Activated naive CD4-positive, alpha-beta T cell treated with anti-CD3 and anti-CD28 coated beads for 36 hours (primary cell): ENCODE measurements at places on chromosomes 2 and 18.

DNA sequence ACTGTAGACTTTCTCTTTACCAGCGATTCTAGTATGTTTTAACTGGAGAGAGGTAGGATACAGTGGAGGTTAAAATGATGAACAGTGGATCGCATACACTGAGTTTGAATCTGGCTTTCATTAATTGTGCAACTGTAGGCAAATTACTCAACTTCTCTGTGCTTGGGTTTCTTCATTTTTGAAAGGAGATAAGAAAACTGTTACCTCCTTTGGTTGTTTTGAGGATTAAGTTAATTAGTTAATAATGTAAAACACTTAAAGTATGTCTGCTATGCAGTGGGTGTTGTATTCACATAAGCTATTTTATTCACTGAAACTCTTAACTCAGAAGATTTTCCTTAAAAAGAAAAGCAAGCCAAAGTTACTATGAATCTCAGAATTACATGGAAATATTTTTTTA lies 111.8 kb upstream of the CYP20A1 start:
- DNase-seq, result no peak

- peak; percentile 25 for DNase-seq
These were observed 58.6 kb upstream of the ALPP start for GRCh38 chr2:232319803-232320442.

DNA sequence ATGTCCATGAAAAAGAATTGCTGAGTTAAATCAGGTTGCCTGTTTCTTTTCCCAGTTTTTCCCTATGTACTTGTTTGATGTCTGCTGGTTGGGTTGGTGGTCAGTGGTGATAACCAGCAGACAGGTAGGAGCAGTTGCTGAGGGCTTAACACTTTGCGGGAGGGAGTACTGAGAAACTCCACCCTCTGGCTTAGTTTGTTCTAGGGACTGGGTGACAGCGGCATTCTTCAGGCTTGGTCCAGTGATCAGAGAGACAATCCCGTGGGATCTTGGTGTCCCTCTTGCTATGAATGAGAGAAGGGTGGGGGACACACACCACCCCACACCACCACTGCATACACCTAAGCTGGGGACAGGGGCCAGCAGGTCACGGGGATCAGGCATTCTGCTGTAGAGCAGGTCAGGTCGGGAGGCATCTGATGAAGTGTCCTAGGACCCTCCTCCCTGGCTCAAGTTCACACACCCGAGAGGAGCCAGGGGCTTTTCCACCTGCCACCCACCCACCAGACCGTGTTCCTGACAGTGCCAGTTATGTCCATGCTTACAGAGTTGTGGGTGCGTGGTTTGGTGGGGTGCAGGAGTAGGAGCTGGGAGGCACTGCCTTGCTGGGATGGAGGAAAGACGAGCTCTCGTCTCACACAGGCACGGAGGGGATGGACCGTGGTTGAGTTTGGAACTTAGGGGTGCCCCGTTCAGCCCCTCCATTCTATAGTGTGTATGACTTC lies 21.3 kb upstream of the ALLC start:
- DNase-seq, result no peak

DNA sequence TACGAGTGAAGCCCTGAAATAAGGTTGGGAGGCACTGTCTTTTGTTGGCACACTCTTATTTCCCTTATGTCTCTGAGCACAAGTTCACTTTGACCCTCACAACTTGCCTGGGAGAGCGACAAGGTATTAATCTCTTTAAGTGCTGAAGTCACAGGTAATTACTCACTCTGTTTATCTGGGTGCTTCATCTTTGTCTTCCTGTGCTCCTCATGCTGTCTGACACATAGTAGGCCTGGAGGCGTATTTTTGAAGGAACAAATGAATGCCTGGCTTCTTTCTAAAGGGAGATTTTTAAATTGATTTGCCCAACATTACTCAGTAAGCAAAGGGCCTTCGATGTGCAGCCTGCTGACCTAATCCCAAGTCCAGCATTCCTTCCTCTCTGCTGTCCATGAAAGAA lies 507.1 kb upstream of the TNP1 start:
- DNase-seq, result no peak

DNA sequence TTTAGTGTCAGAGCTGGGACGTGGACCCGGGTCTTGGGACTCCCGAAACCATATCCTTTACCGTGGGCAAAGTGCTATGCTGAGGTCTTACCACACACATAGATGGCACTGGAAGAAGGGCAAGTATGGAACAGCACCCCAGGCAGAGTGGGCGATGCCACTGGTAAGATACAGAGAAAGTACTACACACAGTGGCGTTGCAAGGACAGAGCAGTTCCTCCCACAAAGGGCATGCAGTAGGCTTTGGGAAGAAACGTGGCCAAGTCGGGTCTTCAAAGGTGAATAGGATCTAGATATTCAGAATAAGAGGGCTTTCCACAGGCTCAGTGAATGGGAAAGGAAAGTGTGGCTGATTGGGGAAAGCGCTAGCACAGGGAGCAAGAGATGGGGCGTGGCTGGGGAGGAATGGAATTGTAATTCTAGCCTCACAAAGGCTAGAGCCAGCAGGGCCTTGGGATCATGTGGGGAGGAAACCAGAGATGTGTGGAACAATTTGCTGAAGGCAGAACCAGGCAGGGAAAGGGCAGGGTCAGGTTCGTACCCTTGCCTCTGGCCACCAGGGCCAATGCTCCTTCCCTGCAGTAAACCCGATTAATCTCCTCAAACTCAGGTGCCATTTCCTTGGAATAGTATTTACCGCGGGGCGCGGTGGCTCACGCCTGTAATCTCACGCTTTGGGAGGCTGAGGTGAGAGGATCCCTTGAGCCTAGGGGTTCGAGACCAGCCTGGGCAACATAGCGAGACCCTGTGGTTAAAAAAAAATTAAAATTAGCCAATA lies 36.0 kb downstream of the PCBP1 start:
- DNase-seq, result no peak
